ENCODE measurements at places on chromosomes 13 and 19.

GRCh38 chr13:44622261-44622660 is 46.1 kb upstream of the TSC22D1 start:
- no peak for DNase-seq

DNA sequence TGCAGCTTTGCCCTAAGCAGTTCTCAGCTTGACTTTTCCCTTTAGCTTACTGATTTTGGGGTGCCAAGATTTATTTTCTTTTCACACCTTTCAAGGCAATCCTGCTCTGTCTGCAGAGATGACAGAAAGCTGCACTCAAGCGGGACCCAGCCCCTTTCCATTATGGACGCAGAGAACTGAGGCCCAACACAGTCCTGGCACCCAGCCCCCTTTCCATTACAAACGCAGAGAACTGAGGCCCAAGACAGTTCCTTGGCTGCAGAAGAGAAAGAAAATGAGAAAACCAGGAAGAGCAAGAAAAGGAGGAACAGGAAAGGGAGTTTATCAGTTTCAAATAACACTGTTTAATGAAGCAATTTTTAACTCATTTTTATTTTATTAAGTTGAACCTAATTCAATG is 36.8 kb upstream of the ATP11A start:
- DNase-seq, result no peak

- DNase-seq, result no peak
Observed at GRCh38 chr13:75469047-75469446, 12.9 kb downstream of the TBC1D4 start.

GRCh38 chr13:101703081-101703480 is 250.6 kb downstream of the ITGBL1 start:
- no peak for DNase-seq

DNA sequence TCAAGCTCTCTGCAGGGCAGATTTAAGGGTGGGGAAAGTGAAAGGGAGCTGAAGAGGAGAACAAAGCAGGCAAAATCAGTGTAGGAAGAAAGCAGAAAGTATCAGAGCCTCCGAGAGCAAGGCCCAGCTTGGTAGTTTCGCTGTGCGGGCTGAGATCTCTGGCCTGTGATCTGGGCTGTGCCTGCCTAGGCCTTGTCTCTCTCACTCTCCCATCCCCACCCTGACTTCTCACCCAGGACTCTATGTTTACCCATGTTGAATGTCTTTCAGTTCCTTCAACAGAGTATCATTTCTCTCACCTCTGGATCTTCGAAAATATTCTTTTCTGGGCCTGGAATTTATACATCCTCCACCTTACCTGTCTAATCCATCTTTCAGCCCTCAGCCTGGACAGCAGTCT is 391.3 kb downstream of the FOXO1 start:
- DNase-seq, result no peak

- no peak for DNase-seq
Observed at GRCh38 chr19:41303954-41304353, 6.0 kb upstream of the CCDC97 start.

- no peak for DNase-seq
Observed at GRCh38 chr19:12676928-12677327, 4.8 kb downstream of the DHPS start.

DNA sequence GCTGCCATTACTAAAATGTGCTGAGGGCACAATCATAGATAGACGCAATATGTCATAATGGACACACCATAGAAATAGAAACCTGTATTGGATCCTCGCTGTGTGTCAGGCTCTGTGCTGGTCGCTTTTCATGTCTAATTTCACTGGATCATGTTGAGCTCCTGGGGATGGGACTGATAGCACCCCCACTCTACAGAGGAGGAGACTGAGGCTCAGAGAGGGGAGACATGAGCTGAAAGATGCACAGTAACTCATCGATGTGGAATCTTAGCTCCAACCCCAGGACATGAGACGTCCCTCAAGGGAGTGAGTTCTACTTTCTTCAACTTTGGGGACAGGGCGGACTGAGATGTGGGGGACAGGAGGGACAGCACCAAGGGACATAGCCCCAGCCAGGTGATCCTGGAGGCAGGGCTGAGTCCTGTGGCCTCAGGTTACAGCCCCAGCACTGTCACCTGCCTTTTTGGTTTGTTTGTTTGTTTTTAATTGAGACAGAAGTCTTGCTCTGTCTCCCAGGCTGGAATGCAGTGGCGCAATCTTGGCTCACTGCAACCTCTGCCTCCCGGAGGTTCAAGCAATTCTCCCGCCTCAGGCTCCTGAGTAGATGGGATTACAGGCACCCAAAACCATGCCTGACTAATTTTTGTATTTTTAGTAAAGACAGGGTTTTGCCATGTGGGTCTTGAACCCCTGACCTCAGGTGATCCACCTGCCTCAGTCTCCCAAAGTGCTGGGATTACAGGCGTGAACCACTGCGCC is 6.6 kb upstream of the GIPC1 start:
- no peak for DNase-seq

Data from D341Med (cell line).